ENCODE measurements at places on chromosomes 11 and 22.

DNA sequence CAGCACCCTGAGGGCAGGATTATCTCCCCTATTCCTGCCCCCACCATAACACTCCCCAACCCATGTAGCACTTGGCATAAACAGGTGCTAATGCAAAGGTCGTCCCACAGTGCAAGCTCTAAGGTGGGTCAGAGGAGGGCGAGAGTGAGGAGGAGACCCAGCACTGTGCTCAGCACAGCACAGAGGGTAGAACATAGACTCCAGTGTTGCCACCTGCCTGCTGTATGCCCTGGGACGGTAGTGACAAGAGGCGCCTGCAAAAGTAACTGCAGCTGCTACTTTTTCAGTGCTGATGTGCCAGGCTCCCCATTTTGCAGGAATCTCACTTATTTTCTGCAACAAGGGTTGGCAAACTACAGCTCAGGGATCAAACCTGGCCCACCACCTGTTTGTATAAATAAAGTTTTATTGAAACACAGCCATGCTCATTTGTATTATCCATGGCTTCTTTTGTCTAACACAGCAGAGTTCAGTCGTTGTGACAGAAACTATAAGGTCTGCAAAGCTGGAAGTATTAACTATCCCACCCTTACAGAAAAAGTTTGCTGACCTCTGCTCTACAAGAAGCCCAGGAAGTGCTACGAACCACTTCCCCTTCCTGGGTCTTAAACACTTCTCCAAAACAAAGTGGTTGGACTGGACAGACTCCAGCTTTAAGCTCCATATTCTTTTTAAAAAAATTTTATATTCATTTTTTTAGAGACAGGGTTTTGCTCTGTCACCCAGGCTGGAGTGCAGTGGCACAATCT is 16.9 kb upstream of the CDC42BPG start:
- DNase-seq: no peak

DNA sequence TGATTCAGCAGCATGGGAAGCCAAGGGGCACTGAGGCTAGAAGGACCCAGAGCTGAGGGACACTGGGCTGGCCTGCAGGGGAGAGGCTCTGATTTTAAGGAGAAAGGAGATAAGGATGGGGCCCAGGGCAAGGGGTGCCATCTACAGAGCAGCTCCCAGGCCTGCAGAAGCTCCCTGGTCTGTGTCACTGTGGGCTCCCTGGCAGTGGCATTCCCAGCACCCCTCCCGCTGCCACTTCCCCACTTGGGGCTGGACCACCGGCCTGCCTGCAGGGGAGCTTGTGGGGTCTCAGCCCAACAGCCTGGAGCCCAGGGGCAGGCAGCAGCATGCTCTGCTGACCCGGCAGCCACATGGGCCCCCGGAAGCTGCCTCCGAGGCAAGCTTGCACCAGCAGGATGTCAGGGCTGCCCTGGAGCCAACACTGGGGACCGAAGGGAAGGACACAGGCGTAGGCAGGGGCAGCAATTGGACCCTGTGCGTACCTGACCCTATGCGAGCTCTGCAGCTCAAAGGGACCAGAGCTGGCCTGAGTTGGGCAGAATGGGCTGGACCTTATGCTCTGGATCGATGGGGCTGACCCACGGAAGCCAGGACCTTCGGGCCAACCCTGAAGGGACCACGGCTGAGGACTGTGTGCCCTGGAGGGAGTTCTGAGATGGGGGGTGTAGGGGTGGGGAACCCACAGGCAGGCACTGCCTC is 35.4 kb upstream of the WNT7B start:
- DNase-seq: no peak

DNA sequence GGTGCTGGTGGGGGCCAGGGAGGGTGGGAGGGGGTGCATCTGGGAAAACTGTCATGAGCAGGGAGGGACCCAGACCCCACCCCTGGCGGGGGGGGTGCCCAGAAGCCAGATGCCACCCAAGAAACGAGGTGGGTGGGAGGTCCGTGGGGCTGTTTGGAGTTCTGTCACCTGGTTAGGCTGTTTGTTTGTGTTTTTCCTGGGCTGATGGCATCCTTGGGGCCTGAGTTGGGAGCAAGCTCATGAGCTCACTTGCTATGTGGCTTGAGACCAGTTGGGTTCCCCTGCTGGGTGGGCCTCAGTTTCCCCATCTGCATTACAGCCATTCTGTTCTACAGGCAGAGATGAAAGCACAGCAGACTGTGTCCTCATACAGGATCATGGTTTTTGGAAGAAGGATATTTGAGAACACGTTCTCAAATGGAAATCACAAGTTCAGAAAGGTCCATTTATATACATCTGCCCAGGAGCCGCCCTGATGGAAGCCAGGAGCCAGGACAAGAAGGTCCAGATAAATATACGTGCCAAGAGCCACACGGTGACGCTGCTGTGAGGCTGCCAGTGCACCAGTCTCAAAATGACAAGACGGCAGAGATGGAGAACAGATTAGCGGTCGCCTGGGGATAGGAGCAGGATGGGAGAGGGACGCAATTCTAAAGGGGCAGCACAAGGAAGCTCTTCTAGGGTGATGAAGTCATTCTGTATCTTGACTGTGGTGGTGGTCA is 312.9 kb downstream of the MN1 start:
- DNase-seq: no peak

- no peak for DNase-seq
These were observed 12.7 kb upstream of the PRSS23 start for GRCh38 chr11:86787656-86788055.

DNA sequence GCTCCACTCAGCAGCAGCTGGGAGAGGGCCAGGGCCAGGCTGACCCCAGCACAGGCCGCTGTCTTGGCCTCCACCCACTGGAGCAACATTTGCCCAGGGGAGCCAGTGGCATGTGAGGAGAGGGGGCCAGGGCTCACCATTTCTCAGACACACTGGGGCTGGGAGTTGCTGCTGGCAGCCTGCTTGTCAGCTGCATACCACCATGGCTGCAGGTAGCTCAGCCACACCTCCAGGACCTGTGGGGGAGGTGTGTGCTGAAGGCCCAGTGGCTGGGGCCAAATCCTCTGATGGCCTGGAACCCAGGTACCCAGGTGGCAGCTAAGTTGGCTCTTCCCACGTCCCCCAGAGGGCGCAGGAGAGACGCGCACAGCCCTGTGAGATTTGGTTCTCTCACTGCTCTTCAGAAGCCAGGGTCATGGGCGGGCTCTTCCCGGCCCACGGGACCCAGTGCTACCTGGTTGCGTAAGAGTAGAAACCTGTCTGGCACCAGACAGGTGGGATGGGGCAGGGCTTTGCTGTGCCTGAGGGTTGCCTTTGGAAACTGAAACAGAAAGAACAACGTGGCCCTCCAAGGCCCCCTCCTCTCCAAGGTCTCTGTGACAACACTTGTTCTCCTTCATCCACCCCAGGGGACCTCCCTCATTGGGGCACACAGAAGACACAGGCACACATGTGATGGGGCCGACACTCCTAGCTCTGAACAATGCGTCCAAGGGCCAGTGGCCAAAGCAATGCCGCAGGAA is 98.8 kb downstream of the MED15 start:
- DNase-seq: no peak

- no peak for DNase-seq
These were observed 77.8 kb upstream of the LINC01488 start for GRCh38 chr11:69403556-69404215.

DNA sequence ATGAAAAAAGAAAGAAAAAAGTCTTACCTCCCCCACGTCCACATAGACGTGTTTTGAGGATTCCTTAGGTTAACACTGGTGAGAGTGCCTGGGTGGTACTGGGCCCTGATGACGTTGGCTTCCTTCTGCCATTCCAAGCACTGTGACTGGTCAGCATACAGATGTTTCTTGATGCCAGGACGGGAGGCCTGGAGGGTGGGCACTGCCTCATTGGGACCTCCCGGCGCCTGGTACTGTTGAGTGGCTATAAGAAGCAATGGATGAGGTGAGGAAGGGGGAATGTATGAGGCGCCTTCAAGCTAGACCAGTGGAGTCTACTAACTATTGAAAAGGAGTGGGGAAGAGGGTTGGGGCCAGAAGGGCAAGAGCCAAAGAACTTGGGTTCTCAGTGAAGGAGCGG is 45.3 kb downstream of the MICAL2 start:
- no peak for DNase-seq

GRCh38 chr11:10678101-10678500 is 15.5 kb downstream of the IRAG1 start:
- DNase-seq: no peak

DNA sequence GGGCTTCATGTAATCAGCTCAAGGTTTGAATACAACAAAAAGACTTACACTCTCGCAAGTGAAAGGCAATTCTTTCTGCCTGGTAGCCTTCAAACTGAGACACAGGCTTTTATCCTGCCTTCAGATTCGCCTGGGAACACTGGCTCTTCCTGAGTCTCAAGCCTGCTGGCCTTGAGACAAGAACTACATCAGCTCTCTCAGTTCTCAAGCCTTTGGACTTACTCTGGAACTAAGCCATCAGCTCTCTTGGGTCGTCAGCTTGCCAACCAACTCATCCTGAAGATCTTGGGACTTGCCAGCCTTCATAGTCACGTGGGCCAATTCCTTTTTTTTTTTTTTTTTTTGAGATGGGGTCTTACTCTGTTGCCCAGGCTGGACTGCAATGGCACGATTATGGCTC is 35.7 kb upstream of the LRRC10B start:
- DNase-seq: no peak

DNA sequence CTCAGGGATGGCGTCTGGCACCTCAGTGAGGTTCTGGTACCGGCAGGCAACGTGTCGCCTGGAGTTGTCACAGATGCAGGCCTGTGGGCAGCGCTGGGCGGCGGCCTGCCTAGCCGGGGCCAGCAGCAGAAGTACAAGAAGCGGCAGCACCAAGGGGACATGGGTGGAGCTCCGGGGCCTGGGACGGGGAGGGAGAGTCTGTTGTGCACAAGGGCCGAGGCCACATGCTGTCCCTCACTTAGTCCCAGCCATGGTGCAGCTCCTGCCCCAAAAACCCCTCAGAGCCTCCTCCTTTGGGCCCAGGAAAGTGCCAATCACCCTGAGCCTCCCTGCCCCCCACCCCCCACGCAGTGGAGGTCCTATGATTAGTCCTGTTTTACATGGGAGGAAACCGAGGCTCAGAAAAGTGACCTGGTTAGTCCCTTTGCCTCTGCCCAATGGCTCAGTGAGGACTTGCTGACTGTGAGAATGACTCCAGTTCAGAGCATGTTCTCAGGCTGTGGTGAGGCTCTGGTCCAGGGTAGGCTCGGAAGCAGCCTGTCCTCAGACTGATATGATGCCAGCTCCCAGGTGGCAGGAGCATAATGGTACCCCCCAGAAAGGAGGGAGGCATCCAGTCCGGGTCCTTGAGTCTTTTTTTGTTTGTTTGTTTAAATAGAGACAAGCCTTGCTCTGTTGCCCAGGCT is 1.1 kb downstream of the CHADL start:
- no peak for DNase-seq

DNA sequence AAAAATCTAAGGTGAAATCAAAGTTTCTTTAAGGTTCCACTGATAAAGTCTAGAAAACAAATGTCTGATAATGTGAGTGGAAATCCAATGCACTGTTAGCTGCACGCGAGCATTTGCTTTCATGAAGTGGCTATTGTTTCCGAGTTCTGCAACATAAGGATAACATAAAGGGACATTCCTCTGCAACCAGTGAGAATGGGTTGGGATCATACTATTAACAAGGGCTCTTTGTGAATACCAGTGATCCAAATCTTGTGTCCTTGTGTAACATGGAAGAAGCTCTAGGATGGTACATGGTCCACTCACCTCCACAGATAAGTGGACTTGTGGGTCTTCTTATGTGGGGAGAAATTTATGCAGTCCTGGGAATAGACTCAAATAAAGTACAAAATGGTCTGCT is 24.6 kb downstream of the APIP start:
- DNase-seq: no peak

GRCh38 chr11:41461057-41461681 is 1.7 kb upstream of the LRRC4C start:
- no peak for DNase-seq

DNA sequence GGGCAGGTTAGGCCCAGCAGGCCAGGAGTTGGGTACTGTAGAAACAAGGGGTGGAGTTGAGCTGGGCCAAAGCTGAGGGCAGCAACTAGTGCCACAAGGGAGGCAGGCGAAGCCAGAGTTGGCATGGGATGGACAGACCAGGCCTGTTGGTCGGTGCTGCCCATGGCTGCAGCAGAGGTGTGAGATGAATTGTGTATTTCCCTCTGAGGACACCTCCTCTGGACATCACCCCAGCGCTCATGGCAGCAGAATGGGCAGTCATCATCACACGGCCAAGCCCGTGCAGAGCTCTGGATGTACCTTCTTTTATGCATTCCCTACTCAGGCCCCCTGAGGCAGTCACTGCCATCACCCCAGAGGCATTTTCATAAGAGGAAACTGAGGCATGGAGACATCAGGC is 20.3 kb downstream of the TAB1 start:
- no peak for DNase-seq

GRCh38 chr22:43820651-43821305 is 8.7 kb upstream of the EFCAB6 start:
- DNase-seq: no peak

DNA sequence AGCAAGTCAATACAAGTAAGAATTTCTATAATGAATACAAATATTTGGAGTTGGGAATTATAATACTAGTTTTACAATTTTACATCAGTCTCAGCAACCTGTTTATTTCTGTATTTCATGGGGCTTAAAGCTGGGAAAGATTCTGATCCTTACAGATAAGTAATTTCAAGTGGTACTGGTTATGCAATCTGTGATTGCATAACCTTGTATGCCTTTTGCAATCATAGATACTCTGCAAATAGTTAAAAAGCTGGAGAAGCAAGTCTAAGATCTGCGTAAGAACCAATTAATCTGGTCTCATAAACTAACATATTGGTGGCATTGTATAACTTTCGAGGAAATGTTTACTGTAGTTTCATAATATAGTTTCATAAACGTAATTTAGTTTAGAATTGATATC is 198.3 kb upstream of the PGR start:
- DNase-seq: no peak

- no peak for DNase-seq
These were observed 193.3 kb downstream of the TMEM135 start for GRCh38 chr11:87230995-87231394.

DNA sequence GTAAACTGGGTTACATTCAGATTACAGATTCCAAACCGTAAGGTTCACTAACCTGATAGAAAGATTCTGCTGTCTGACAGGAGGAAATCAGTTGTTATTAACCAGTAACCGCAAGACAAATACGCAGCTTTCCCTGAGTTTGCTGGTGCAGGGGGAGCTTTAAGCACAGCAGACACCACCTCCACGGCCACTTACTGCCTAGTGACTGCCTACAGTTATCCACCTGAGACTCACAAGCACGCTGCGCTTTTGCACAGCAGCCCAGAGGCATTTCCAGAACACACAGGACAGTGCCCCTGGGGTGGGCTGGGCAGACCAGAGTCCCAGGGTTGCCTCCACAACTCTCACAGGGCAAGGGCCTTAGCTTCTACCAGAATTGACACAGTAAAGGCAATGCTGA is 90.9 kb downstream of the CTTN start:
- DNase-seq: no peak

GRCh38 chr11:118622376-118623268 is 15.2 kb downstream of the PHLDB1 start:
- DNase-seq: no peak

GRCh38 chr11:60672255-60672654 is 27.2 kb upstream of the MS4A8 start:
- DNase-seq: no peak

GRCh38 chr11:66003291-66003690 is 988 bp downstream of the BANF1 start:
- no peak for DNase-seq

GRCh38 chr11:86741839-86742805 is 58.2 kb upstream of the PRSS23 start:
- DNase-seq: no peak

- no peak for DNase-seq
These were observed 1.1 kb downstream of the SLC43A3 start for GRCh38 chr11:57425565-57426438.

All from esophagus squamous epithelium (tissue), 5 donors.